ENCODE measurements at places on chromosomes 5 and 9. TPM values are rescaled to one million over a fixed set of nuclear protein-coding genes. Genes with fewer than 3 reads are reported as not detected.

GRCh38 chr9:86352440-86353077 lies 1.7 kb downstream of the TUT7 start:
- DNase-seq = no peak

DNA sequence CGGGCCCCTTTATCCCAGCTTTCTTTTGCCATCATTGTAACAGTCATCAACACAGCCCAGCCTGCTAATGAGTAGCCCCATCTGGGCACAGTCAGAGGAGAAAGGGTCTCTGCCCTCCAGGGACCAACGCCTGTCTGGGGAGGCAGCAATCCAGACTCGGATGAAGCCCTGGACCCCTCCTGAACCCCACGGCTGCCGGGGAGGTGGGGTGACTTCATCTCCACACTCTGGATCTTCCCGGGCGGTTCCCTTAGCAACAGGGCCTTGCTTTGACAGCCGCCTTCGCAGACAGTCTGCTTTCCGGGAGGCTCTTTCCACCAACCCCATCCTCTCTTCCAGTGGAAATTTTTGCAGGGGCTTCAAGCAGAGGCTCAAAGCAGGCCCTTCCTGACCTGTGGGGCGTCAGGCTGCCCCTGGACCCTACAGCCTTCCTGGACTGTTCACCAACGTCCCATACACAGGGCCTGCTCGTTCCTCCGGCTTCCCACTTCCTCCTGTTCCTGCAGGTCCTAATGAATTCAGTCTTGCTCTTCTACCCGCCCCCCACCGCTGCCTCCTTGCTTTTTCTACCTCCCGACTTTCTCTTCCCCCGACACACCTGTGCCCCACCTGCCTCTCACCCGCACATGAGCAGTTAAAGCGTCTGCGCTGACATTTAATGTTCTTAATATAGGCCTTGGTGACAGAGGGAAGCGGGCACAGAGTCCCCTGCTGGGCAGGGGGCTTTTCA lies 161.7 kb upstream of the MVB12B start:
- DNase-seq = peak; percentile 36

CTXN3 gene
- total RNA-seq = not detected

ANKRD20A1 gene
- total RNA-seq = 9.4 TPM

CYLC2 gene
- not detected for total RNA-seq

DNA sequence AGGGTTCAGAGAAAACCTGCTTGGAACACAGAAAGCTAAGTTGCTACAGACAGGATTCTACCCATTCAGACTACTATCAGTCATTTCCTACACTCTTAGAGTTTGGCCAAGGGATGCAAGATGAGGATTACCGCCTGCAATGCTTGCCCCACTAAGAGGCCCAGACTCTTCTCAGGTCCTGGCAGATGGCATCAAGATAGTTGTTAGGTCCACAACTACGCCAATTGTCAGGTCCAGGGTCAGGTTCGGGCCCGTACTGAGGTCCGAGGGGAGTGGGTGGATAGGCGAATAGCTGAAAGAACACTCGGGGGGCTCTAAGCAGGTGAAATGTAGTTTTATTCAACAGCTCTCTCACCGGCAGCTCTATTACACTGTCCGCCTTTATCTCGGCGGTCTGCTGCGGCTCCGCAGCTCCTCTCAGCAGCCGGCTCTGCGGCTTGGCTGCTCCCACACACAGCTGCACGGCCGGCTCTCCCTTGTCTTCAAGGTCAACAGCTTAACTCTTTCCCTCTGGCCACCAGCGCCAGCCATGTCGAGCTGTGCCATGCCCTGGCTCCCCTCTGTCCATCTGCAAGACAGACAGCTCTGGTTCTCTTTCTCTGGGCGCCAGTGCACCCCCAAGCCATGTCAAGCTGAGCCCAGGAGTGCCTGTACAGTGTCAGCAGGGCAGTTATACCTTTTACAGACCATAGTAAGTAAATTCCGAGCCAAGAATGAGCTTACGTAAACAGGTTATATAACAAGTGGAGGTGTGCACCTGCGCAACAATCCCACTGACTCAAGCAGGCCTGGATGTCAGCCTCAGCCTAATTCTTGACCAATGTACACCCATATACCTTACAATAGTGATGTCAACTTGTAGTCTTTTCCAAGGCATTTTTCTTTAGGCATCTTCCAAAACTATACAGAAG lies 24.0 kb downstream of the ENC1 start:
- no peak for DNase-seq

DNA sequence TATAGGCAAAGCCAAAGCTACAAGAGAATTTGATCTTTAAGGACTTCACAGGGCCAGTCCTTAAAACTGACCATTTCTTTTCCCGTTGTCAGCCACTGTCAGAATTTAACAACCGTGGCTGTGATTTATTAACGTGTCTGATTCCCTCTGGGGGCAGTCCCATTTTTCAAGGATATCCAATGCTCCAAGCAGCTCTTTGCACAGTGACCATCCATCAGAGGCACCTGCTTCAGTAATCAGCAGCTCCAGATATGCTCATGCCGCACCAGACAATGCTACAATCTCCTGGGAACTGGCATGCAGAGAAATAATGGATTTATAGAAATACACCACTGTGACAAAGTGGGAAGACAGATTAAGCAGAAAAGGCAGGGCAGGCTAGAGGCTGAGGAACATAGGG lies 163.3 kb upstream of the PPP1R2B start:
- no peak for DNase-seq

DNA sequence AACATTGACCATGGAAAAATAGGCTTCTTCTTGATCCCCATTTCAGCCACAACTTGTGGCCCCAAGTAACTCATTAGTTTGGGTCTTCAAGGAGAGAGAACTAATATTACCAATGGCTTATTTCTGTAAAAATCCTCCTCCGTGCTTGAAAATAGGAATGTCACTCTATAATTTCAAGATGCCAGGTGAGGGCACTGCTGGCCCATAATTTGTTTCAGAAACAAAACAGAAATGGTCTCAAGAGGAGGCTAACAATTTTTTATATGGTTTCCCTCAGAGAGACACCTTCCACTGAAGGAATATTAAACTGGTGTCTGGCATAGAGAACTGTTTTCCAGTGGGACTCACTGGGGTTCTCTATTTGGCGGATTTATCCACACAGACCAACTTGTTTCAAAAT lies 437.0 kb upstream of the TRPC7 start:
- no peak for DNase-seq

SLC36A2 gene
- total RNA-seq = not detected

DNA sequence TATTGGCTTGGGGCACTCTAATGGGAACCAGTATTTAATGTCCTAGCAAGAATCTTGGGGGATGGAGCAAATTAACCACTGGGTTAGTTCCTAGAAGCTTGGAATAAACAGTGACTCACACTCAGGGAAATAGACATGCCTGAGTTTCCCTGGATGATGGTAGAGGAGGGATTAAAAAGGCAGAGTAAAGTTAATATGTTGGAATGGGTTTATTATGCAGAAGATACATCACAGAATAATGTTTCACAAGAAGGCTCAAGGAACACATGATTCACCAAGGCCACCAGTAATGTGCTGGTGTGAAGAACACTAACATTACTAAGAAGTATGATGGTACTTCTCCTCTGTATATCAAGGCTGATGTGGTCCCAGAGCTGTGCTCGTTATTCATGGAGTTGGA lies 752.9 kb upstream of the SEMA6A start:
- no peak for DNase-seq

PPP3R2 gene
- total RNA-seq = 0.11 TPM

DNA sequence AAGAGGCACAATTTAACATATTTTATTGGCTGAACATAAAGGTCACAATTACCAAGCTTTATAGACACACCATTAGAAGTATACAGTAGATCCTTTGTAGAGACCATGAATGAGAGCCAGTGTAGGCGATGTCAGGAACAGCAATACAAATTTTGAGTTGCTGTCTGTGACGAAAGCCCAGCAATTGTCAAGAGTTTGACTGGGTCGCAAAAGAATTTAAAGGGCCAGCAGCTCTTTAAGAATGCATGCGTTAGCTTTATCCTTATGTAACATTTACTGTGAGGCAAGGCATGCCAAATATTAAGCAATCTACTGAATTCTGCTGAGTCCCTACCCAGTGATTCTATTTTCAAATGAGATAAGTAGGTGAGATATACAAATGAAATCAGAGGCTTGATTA lies 236.9 kb downstream of the ARRDC3 start:
- no peak for DNase-seq

PCDHGA1 gene
- total RNA-seq = not detected

GRCh38 chr5:109878887-109879286 lies 189.2 kb downstream of the MAN2A1 start:
- no peak for DNase-seq

DNA sequence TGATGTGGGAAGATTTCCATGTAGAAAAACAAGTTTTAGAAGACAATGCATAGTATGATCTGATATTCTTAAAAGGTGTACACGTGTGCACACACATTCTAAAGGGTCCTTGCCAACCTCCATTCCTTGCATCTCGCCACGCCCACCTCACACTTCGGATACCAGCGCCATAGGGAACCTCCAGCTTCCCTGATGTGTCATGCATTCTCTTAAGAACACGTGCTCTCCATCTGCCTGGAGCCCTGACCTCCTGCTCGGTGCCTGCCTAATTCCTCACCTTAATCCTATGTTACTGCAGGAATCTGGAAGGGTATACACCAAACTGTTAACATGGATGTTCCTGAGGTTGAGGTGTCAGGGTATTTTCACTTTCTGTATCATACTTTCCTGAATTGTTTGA lies 63.1 kb downstream of the PTCD2 start:
- DNase-seq = no peak

- no peak for DNase-seq
Measured at GRCh38 chr5:172492097-172492840, 37.9 kb upstream of the SH3PXD2B start.

SLC45A2 gene
- total RNA-seq = 0.74 TPM

GRCh38 chr5:38453921-38454320 lies 102.5 kb downstream of the LIFR start:
- DNase-seq = no peak

DNA sequence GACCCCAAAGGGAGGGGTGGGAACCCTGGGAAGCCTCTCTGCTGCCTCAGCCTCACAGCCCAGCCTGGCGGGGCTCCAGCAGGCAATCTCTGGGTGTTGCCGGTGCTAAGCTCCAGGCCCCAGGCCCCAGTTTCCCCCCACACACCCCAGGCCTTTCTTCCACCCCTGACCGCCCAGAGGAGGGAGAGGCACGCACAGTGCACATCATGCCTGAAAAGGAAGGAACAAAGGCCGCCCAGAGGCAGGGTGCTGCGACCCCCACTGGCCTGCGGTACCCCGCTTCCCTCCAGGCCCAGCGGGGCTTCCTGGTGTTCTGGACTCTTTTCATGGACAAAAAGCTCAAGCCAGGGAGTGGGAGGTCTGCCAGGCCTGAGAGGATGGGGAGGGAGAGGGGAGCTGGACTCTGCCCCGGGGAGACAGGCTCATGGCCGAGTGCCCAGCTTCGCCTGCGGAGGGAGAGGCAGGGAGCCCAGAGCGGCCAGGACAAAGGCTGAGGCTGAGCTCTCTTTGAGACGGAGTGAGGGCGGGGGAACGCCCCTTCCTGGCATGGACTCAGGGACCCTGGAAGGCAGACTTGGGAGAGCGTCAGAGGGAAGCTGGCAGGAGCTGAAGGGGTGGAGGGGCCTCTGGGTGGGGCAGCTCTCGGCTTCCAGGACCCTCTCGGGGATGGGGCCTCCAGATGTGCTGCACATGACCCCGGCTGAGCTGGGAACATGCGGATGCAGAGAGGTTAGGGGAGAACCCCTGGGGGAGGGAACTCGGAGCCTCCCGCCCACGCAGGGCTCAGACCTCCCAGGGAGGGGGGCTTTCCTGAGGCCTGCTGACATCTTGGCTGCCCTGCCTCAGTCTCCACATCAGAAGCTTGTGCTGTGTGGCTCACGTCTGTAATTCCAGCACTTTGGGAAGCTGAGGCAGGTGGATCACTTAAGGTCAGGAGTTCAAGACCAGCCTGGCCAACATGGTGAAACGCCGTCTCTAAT lies 1.8 kb upstream of the ENTPD2 start:
- DNase-seq = no peak

GRCh38 chr9:35738924-35739323 lies 6.5 kb downstream of the CREB3 start:
- no peak for DNase-seq

DNA sequence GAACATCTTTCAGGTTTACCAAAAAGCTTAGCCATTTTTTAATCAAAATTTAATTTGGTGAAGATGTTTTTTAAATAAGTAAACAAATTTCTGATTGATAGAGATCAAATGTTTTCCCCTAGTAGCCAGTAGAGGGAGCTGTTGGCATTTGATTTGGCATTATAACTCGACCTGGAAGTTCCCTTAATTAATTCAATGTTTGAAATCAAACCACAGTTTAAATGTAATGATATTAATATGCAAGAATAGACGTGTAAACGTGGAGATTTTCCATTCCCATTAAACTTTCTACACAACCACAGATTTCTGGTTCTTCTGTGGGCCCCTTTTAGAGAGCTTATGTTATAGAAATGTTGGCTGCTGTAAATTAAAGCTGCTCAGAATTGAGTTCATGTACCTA lies 148.1 kb upstream of the MPDZ start:
- DNase-seq = no peak

- DNase-seq = no peak
Measured at GRCh38 chr5:83025690-83026478, 51.3 kb downstream of the TMEM167A start.

PROB1 gene
- total RNA-seq = 2.7 TPM

All from spleen (tissue), 13 donors.